ENCODE measurements at places on chromosomes 6 and 20.

DNA sequence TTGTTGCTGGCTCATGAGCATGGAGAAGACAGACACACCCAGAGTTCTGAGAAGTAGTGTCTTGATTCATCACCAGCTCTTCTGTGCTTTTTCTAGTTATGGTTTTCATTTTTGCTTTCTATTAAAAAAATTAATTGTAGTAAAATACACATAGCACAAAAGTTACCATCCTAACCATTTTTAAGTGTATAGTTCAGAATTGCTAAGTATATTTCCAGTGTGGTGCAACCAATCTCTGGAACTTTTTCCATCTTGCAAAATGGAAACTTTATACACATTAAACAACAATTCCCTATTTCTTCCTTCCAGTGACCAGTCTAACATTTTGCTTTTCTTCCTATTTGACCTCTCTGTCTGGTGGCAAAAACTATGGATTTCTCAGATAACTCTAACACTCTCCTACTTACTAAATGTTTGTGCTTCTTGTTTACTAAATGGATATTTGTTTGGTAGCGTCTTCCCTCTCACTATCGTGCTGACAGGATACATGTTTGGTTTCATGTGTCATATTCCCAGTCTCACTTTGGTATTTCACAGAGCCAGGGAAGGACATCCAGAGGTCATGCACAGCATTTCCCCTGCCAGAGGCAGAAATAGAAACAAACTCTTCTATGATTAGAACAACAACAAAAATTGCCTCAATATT is 40.6 kb downstream of the TXLNB start:
- no peak for DNase-seq

DNA sequence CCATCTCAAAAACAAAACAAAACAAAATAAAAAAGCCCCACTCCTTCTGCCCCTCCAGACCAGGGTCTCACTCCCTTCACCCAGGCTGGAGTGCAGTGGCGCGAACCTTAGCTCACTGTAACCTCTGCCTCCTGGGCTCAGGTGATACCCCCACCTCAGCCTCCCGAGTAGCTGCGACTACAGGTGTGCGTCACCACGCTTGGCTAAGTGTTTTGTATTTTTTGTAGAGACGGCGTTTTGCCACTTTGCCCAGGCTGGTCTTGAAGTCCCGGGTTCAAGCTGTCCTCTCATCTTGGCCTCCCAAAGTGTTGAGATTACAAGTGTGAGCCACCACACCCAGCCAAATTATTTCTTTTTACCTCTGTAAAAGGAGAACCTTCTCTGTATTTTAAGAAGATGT is 110.1 kb downstream of the NCOA3 start:
- no peak for DNase-seq

DNA sequence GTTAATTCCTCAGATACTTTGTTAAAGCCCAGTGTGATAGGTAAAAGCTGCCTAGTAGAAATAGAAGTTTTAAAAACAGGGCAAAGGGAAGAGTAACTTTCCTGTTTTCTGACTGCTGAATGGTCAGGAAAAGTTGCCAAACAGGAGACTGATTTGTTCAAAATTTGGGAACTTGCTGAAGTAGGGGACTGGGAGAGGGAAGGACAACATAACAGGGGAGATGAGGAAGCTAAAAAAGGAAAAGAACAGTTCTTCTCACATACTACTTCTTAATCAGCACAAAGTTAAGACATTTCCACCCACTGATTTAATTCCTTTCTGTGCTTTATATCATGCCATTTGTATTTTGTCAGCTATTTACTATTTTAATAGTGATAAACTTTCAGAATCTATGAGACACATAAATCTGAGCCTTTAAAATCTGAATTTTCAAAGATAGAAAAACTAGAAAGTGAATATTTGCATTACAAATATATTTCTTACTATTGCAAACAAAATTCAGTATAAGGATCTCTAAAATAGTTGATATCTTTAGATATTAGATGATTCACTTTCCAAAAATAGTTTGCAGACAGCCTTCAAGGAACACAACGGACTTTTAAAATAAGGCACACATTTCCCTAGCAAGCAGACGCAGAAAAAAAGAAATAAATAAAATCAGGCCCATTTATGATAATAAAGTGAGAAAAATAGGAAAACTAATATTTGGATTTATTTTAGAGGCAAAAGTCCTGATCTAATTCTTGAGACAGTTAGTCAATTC is 36.9 kb upstream of the SLC16A10 start:
- DNase-seq: no peak

DNA sequence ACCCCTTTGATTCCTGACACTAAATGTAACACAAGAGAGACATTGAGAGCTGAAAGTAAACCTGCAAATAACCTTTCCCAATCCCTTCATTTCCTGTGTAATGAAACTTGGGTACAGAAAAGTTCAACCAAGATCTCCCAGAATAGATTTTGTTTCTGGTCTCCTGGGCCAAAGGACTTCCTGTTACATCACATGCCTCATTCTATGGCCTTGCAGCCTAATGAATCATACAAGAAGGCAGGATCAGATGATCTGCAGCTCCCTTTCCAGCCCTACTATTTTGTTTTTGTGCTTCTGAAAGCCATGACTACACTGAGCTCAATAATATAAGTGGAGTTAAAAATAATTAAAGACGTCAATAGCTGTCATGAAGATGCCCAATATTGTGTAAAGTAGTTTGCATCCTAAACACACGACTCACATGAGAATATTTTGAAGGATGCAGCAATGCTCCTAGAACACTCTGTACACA is 73.4 kb upstream of the NOX3 start:
- peak; percentile 95 for DNase-seq

GRCh38 chr20:40683221-40683893 is 5.7 kb downstream of the MAFB start:
- DNase-seq: no peak

DNA sequence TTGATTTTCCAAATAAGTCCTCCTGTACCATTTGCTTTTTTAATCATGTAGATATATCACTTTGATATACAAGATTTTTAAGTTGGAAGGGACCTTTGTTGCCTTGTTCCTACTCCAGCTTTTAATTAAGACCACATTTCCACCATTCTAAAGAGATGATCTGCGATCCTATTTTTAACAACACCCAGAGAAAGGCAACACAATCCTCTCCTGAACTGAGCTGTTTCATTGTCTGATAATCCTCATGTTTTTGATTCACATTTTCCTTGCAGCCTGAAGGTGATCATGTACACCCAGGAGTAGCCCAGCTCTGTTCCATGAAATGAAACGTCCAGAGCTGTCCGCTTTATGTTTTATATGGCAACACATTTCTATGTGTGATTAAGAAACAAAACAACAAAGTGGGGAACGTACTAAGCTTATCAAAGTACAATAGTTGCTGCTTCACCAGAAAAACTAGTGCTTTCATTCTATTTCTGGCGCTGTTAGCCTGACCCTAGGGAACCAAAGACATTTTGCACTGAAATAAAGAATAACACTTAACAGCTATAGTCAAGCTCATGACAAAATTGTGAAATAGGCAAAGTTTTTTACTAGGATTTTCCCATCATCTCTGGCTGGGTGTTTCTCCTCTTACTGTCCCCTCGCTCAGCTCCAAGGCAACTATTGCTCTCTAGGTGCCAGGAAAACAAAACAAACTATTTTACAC is 22.6 kb upstream of the TRAF3IP2 start:
- peak; percentile 73 for DNase-seq

DNA sequence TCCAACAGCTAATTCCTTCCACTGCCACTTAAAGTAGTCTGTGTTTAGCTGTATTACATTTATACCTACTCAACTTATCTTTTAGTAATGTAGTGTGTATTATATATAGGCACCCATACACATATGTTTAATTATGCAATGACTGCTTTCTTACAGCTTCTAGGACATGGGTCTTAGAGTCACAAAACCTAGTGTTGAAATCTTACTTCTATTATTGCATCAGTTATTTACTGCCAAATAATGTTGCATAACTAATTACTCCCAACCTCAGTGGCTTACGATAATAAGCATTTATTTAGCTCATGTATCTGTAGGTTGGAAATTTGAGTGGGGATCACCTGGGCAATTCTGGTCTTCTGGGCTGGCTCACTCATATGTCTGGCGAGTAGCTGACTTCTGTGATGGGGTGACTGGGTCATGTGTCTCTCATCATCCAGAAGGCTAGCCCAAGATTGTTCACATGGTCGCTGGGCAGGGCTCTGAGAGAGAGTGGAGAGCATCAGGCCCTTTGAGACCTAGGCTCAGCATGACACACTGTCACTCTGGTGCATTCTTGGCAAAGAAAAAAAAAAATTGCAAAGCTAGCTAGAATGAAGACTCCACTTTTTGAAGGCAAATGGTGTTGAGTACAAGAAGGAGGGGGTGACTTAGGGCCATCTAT is 187.0 kb downstream of the PLCB1 start:
- DNase-seq: no peak

- no peak for DNase-seq
Measured at GRCh38 chr6:36716476-36717093, 19.0 kb downstream of the RAB44 start.

GRCh38 chr6:3283241-3283640 is 24.5 kb downstream of the PSMG4 start:
- no peak for DNase-seq

DNA sequence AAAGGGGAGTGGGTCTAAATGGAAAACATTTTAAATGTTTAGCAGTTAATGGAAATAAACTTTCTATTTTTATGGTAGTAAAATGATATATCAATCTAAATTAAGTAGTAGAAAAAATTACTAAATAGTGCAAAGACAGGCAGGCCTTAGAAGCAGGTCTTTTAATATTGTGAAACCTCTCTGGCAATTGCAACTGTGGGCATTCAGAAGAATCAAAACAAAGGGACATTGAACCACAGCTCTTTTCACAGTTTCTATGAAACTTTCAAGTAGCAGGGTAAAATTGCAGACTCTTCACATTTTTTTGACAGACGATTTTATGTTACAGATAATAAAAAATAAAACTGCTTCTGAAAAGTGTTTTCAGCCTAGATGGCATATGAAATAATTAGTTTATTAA is 533.7 kb downstream of the BCKDHB start:
- DNase-seq: no peak

DNA sequence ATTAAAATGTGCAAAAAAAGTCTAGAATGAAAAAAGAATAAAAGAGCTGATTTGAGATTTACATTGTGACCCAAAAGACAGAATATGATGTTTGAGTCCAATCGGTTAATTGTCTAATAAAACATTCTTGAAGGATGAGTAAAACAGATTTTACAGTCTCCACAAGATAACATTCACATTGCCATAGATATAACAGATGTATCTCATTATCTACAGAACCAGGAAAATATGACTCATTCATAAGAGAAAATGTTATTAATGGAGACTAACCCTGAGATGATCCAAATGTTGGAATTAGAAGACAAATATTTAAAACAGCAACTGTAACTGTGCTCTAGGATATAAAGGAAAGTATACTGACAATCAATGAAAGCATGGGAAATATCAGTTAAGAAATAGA is 141.7 kb downstream of the RFX6 start:
- no peak for DNase-seq

GRCh38 chr20:33475381-33476152 is 14.3 kb upstream of the CBFA2T2 start:
- DNase-seq: no peak

DNA sequence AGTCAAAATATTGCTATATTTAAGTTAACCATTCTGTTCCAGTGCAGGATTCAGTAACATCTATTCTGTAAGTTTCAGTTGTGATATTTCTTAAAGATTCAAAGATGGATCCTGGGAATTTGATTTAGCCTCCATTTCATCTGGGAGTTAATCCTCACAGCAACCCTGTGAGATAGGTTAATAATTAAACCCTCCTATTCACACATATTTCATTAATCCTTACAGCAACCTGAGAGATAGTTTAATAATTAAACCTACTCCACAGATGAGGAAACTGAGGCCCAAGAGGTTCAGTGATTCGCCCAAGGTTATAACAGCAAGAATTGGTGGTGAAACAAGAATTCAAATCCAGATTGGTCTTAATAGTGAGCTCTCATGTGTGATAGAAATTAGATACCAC is 10.9 kb upstream of the ZBTB2 start:
- no peak for DNase-seq

DNA sequence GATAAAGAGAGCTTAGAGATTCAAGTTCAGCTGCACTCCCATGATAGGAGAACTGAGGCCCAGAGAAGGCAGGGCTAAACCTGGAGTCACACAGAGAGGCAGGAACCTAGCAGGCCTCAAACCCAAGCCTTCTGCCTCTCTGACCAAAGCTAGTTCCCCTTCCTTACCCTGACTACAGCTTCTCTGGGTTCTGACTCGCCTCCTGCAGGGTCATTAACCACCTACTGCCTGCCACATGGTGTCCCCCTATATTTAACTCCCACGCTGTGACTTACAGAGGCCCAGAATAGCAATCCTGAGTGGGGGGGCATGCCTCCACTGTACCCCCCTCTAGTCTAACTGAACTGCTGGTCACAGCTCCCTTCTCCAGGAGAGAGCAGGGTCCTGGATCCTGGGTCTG is 84.1 kb downstream of the DLGAP4 start:
- DNase-seq: no peak

DNA sequence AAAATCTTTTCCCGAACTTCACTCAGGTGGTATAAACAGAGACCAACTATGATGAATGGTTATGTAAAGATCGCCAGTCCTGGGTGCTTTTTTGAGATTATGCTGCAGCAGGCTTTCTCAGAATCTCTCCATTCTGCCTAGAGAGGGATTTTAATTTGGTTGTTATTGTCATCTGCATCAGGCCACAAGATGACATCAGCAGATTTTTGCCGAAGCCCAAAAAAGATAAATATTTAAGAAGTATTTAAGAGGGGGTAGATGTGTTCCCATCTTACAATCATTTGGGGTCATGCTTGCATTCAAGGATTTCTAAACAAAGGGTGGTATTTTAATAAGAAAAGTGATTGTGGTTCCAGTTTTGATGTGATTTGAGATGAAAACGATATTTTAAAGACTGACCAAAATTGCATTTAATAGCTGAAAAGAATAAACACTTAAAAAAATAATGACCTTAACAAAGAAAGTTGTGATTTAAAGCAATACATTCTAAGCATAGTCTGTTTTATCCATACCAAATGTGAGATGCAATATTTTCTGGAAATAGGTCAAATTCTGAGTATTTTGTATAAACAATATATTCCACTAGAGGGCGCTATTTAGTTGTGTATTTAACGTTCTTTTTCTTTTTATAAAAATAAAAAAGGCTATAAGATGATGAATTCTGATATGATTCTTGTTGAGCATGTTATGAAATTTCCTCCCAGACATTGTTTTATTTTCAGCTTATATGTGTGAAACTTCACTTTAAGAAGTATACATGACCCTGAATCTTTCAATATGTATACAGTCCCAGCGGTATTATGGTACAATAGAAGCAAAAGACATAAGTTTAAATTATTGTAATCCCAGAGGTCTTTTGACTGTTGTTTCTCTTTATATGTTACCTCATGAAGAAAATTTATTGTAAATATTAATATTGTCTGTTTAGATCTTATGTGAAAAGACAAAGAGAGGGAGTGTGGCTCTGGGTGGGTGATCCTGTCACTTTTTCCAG is 51.0 kb upstream of the ZFP64 start:
- DNase-seq: peak; percentile 4

All from stromal cell of bone marrow (primary cell).